ENCODE measurements at places on chromosomes 6 and 20. TPM values are rescaled to one million over a fixed set of nuclear protein-coding genes. Genes with fewer than 3 reads are reported as not detected.

DNA sequence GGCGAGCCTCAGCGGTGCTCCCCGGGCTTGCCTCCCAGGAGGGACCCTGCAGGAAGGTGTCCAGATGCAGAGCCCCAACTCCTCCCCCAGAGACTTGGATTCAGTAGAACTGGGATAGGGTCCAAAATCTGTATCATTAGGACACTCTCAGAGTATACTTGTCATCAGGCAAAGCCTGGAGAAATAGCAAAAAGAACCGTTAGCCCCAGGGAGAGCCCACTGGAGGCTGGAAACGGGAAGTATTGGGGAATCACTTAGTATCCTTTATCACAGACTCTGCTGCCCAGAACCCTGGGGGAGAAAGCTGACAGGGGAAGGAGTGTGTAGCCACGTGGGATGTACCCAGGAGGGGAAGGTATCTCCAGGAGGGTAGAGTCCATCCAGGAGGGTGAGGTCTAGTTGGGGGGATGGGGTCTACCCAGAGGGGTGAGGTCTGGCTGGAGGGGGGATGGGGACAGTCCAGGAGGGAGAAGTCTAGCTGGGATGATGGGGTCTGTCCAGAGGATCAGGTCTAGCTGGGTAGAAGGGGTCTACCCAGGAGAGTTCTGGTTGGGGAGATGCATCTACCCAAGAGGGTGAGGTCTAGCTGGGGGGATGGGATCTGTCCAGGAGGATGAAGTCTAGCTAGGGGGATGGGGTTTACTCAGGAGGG, 107.2 kb downstream of the LY86 start:
- no peak for DNase-seq

The CPNE5 gene
- 0.57 TPM for total RNA-seq

GRCh38 chr6:17423026-17423425, 29.6 kb downstream of the CAP2 start:
- no peak for DNase-seq

DNA sequence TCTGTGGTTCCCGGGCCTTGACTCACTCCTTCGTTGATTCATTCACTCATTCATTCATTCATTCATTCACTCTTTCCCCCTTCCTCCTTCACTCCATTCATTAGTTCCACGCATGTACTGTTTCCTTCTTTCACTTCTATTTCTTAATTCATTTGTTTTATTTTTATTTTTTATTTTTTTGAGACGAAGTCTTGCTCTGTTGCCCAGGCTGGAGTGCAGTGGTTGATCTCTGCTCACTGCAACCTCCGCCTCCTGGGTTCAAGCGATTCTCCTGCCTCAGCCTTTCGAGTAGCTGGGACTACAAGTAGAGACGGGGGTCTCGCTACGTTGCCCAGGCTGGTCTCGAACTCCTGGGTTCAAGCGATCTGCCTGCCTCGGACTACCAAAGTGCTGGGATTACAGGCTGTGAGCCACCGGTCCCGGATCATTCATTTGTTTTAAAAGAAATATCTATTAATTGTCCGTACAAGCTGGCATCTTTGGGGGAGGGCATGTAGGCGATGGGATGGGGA, 427 bp upstream of the NFKBIE start:
- DNase-seq, result no peak

DNA sequence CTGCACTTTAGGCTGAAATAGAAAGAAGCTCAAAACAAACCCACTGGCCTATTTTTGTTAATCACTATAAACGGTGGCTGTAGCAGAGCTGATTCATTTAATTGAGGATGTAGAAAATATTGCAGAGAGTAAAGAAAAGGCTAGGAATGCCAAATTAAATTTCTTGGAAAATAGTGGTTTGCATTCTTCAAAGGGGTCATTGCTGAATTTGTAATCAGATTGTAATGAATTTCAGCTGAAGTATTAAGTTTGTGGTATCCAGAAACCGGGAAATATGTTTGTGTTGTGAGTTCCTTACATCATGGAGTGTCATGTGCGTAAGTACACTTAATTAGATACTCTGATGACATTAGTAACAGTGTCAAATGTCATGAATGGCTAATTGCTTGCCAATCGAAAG, 203.0 kb downstream of the SAMD5 start:
- no peak for DNase-seq

- no peak for DNase-seq
These were observed 40.6 kb upstream of the JAG1 start for GRCh38 chr20:10714236-10714975.

DNA sequence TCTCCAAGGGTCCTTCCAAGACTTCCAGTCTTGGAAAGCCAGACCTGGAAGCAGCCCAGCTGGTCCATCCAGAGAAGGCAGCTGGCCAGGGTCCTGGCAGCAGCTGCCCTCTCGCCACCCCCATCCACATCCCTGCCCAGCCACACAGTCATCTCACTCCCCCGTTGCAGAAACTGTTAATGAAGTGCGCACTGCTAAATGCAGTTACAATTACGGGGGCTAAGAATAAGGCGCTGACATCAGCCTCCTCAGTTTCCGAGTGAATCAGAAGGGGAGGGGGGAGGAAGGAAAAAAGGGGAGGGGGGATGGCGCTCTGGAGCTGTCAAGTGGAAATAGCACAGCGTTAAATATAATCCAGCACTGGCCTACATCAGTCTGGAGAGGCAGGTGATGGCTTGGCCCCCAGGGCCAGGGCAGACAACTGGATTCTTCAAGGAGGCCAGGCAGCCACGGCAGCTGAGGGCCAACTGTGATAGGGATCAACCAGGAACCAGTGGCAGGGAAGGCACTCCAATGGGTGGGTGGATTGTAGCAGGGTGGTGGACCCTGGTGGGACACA, 6.9 kb downstream of the RIMS4 start:
- no peak for DNase-seq

- DNase-seq, result no peak
These were observed 145.6 kb downstream of the DLL1 start for GRCh38 chr6:170145272-170145592.

GRCh38 chr6:109939654-109940053, 38.5 kb upstream of the GPR6 start:
- DNase-seq, result no peak

DNA sequence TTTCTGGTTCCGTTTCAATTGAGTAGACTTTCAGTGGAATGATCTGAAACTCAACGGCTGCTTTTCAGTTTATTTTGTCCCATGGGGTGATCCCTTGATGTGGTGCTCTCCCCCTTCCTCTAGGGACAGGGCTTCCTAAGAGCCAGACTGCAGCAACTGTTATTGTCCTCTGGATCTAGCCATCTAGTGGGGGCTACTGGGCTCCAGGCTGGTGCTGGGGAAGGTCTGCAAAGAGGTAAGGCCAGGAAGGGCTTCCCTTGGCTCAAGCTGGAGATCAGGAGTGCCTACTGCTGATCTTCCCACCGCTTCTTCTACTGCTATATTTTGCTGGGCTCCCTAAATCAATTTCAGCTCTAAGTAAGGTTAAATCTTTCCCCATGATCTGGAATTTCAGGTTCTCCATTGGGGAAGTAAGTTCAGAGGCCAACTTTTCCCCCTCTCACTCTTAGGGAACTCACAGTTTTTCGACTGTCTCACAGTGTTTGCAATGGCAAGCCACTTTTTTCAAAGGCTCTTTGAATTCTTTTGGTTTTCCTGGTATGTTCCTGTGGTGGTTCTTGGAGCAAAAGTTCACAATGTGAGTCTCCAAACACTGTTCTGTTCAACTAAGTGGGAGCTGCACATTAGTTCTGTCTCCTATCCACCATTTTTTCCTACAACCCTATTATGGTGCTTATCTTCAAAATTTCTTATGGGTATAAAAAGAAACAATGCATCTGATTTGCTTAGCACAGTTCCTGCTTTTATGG, 286.2 kb upstream of the EXOC2 start:
- DNase-seq, result no peak

GRCh38 chr20:18537651-18538050, 29.6 kb upstream of the SMIM26 start:
- DNase-seq, result no peak

GRCh38 chr6:140271759-140272377, 897.4 kb upstream of the CITED2 start:
- DNase-seq, result no peak

GRCh38 chr20:38685853-38686473, 38.3 kb upstream of the SLC32A1 start:
- DNase-seq, result peak; percentile 67

GRCh38 chr20:23446505-23446904, 6.2 kb downstream of the CST11 start:
- DNase-seq, result no peak

- no peak for DNase-seq
These were observed 12.0 kb downstream of the BNIP5 start for GRCh38 chr6:36324715-36325114.

DNA sequence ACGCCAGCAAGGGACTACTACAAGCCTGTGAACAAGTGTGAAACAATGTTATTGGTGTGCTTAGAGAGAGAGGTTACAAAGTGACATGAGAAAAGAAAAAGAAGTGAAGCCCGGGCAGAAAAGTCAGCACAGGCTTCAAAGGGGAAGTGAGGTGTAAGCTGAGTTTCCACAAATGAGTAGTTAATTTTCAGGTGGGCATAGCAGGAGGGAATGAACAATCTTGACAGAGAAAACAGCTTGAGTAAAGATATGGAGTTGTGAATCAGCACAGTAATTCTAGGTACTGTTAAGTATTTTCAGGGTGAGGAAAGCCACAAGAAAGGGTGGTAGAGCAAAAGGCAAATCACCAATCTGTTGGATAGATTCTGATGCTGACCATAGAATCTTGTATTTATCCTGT, 4.3 kb downstream of the KCNQ5 start:
- no peak for DNase-seq

The VEGFA gene
- 18.4 TPM for total RNA-seq

The NMBR gene
- total RNA-seq, result not detected

GRCh38 chr6:72132427-72132826, 246.1 kb downstream of the RIMS1 start:
- DNase-seq, result no peak

- no peak for DNase-seq
These were observed 32.7 kb downstream of the TUBB2B start for GRCh38 chr6:3194535-3195419.

GRCh38 chr6:79607000-79607399, 24.1 kb upstream of the SH3BGRL2 start:
- DNase-seq, result no peak

The PDE10A gene
- total RNA-seq, result 0.94 TPM

The SCRT2 gene
- not detected for total RNA-seq

DNA sequence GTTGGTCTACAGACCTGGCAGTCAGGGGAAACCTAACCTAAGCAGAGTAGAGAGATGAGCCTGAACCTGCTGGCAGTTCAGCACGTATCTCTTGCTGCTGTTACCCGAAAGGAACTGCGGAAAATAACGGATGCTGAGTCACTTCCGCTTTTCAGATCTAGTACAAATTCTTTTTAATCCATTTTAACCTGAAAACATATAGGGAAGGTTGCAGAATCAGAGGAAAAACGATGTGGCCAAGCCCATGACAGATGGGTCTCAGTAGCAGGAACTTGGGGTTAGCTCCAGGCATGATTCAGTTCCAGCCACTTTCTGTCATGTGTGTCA, 351.9 kb upstream of the PRND start:
- peak; percentile 71 for DNase-seq

The DLK2 gene
- total RNA-seq, result 1.5 TPM

DNA sequence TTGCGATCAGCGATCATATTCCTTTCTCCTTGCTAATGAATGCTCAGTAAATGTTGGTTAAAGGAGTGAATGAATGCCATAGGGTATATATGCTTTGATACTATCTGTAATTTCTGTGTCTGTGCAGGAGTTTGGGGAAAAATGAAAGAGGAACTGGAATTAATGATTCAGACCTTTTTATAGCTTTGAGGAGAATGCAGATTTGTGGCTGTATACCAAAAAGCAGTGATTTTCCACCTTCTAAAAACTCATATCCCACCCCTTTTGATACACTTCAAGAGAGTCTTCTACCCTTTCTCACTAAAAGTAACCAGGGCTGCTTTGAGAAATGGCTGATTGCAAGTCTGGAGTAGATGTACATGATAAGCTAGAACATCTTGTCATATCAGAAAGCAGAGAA, 26.6 kb upstream of the SUMO4 start:
- no peak for DNase-seq

All from thymus (tissue), 14 donors.